HT1080 (cell line): ENCODE measurements at places on chromosomes 12 and 14.

- DNase-seq: peak; percentile 60
Observed at GRCh38 chr14:37195327-37195726, 2.4 kb upstream of the MIPOL1 start.

DNA sequence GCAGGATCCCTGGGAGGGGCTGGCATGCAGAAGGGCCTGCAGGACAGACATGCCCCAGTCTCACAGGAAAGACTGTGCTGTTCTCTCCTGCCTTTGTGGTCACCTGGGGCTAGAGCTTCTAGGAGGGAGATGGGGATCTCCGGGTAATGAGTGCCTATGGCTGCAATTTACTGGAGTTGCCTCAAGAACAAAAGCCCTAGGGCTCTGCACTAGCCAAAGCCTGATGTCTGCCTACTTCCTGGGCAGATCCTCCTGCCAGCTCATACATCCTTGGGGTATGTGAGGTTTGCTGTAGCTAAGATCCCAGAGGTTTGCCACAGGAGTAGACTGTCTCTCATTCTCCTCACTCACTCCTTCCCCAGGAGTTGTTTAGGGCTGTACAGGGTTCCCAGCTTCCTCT is 106.9 kb upstream of the PPFIA2 start:
- peak; percentile 48 for DNase-seq

- DNase-seq: no peak
Observed at GRCh38 chr14:56608689-56609088, 29.1 kb downstream of the TMEM260 start.

- peak; percentile 50 for DNase-seq
Observed at GRCh38 chr14:50530358-50530757, 2.0 kb downstream of the MAP4K5 start.

- DNase-seq: no peak
Observed at GRCh38 chr12:88093573-88093972, 48.3 kb downstream of the CEP290 start.

GRCh38 chr14:36105401-36105800 is 71.1 kb downstream of the PTCSC3 start:
- DNase-seq: peak; percentile 18

GRCh38 chr12:87280356-87280755 is 748.8 kb downstream of the C12orf50 start:
- no peak for DNase-seq

GRCh38 chr12:117096501-117097042 is 2.6 kb downstream of the TESC start:
- DNase-seq: no peak

- DNase-seq: no peak
Observed at GRCh38 chr12:17511369-17511768, 578.6 kb downstream of the RERGL start.

GRCh38 chr14:93054876-93055275 is 60.8 kb downstream of the ITPK1 start:
- DNase-seq: no peak

DNA sequence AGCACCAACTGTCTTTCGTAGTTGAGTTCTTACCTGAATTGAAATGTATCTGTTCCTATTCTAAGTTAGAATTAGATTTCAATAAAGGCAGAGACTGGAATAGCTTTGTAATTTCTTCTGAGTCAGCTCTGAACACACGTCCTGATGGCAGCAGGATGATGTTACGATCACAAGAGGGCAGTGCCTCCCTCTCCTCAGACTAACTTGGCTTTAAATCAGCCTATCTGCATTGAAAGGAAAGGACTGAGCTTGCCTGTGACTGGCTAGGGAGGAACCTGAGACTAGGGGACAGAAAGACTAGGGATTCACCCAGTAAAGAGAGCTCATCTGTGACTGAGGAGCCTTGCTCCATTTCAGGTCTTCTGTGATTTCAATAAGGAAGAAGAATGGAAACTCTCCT is 323.7 kb upstream of the OR4E1 start:
- peak; percentile 37 for DNase-seq

- DNase-seq: no peak
Observed at GRCh38 chr12:64194333-64195149, 27.6 kb downstream of the KICS2 start.

- DNase-seq: no peak
Observed at GRCh38 chr12:123388951-123389559, 5.1 kb downstream of the KMT5A start.

DNA sequence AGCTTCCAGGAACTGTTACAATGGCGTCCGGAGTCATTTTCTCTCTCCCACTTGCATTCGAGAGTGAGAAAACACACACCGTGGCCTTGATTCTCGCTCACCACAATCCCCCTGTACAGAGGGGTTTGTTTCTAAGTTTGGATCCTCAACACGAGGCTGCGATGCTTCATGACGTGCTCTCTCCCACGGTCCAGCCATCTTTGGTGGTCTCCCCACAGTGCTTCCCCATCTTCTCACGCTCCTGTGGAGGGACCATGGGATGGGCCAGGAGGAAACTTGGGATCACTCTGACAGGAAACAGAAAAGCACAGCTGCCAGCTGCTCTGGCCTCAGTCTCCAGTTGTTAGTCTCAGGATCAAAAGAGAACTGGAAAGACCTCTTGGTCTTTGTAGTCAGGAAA is 28.1 kb downstream of the OR10P1 start:
- no peak for DNase-seq

DNA sequence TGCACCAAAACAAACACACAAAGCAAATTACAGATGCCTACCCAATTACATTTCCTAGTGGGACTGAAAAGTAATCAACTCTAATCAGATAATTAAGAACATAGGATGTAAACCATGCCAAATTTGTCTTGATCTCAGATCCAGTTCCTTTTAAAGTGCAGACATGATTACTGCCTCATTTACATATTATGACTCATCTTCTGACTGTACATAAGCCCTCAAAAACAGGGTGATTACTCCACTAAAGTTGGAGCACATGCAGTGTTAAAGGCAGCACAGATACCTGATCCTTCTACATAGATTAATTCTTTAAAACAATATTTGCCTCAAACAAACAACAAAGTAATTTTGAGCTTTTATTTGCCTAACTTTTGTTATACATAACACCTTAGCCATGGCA is 337.2 kb downstream of the RPS29 start:
- peak; percentile 38 for DNase-seq

- no peak for DNase-seq
Observed at GRCh38 chr12:105384916-105385535, 54.5 kb downstream of the C12orf75 start.

- DNase-seq: no peak
Observed at GRCh38 chr14:97224016-97224415, 426.8 kb downstream of the VRK1 start.

GRCh38 chr12:72271451-72272090 is 599 bp upstream of the TRHDE start:
- DNase-seq: peak; percentile 39

DNA sequence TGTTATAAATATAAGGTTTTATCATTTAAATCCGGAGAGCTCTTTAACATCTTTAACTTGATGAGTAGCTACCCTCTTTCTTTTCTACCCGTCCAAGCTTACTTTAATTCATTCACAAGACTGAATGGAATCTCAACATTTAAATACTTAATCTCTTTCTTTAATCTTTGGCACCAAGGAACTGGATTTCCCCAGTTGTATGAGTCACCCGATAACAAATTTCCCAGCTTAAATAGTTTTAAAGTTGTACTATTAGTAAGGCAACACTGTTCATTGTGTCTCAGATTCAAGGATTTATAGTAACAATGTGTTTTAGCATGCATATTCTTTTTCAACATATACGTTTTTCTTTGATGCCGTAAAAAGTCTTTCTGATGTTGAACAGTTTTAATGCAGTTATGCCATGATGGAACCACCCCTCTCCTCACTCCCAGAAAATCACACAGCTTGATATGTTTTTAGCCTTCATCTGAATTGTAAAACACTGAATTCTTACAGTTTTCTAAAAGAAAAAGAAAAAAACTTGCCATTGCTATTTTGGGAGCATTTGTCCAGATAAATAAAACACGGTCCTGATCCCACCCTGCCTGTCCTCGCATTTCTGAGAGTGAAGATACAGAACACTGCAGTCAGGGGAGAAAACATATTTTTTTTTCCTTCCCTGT is 16.0 kb upstream of the LRP6 start:
- peak; percentile 27 for DNase-seq

GRCh38 chr12:120249266-120249874 is 16.2 kb downstream of the PXN start:
- DNase-seq: no peak

DNA sequence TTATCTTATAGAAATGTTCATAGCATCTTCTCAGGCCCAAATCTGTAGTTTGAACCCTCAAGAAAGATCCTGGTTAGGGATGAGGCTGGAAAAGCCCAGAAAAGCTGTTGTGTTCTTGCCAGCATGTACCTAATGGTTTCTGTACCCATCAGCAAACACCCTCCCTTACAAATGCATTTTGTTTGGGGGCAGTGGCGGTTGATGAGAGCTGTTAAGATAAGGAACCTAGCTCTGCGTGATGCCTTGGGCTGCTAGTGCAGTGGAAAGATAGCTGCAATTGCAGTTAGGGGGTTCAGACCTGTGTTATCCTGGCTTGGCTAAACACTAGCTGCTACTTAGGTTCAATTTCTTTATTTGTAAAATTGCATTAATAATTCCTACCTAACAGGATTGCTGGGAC is 3.6 kb downstream of the TPH2 start:
- DNase-seq: no peak

DNA sequence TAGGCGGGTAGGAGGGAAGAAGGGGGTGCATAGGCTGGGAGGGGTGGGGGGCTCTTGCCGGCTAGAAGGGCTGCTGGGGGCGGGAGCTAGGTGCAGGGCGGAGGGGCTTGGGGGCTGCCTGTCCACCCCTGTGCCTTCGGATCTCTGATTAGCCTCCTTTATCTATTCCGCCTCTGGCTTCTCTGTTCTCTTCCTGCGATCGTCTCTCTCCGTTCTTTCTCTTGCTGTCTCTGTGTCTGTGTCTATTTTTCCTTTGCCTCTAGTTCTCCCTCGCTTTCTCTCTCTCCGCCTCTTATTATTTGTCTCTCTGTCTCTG is 166.7 kb upstream of the LHX5 start:
- DNase-seq: no peak

DNA sequence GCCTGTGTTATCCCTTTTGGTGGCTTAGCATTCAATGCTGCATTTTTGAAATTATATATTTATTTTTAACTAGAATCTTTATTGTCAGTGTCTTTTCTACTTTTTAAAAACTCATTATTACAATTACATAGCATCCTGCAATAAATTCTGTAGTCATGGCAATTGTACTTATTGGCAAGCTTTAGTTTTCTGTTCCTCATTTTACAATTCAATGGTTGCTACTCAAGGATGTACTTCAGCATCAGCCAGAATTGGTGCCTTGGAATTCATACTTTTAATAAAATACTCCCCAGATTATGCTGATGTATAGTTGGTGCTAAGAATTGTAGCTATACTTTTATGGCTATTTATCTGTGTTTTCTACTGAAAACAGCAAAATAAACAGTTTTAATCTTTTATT is 1756.8 kb upstream of the SEL1L start:
- no peak for DNase-seq

DNA sequence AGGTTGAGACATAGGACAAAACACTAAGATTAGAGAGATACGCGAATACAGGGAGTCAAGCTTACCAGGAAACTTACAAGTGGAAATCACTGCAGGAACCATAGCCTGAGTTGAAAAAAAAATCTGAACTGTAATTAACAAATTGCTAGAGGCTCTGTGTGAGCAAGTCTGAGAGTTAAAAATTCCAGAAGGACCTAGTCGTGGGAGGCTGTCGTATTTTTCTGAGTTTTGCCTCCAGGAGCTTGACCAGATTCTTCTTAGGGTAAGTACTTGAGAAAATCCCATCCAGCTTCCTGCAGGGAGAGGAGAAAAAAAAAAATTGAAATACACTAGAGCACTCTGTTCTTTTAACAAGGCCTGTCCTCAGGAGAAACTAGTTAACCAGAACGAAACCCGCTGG is 22.7 kb downstream of the DIO2 start:
- DNase-seq: no peak

- DNase-seq: no peak
Observed at GRCh38 chr12:69179786-69180185, 59.6 kb upstream of the CPSF6 start.

DNA sequence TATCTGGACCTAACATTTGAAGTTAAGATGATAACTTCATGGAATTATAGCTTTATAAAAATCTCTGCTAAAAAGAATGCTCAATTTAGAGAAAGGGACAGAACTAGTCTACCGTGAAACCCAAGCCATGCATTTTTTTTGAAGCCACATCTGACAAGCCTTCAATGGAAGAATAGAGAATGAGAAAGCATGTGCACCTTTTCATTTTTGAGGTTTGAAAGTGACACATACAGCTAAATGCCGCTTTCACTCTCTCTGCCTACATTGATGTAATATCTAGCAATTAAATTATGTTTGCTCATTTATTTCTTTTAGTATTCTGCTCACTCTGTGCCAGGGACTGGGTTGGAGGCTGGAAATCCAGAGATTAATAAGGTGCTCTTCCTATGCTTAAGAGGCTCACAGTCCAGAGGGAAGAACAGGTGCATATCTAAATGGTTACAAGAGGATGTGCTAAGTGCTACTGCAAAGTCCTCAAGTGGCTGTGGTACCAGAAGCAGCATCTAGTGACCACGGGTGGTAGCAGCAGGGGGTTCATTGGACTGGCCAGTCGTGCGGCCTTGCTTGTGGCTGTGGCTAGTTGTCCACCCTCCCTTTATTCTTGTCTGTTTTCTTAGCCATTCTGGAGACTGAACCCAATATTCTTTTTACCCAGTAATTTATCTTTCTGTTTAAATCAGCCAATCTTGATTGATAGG is 60.4 kb downstream of the PPP1R36 start:
- no peak for DNase-seq

DNA sequence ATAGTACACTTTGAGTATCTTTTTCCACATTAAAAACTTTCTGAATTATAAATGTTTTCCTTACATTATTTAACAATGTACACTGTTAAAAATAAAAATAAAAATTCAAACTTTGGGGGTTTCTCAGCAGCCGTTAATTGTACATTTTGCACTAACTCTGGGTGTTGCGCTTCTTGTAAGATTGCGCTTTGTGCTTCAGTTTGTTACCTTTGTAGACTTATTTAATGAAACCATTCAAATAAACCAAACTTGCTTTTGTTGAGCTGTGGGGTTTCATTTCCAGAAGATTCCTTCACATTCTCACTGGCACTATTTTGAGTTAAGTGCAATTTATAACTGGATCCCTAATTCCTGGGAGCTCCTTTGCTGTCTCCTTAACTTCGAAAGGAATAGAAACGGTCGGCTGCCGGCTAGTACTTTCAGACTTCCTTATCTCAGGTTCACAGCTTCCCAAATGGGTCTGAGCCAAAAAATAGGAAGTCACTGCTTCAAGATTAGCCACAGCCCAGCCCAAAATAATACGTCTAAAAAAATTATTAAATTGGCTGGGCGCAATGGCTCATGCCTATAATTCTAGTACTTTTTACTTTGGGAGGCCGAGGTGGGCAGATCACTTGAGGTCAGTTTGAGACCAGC is 38.2 kb downstream of the RAD52 start:
- no peak for DNase-seq

- no peak for DNase-seq
Observed at GRCh38 chr14:90654831-90655276, 161.4 kb downstream of the TTC7B start.

DNA sequence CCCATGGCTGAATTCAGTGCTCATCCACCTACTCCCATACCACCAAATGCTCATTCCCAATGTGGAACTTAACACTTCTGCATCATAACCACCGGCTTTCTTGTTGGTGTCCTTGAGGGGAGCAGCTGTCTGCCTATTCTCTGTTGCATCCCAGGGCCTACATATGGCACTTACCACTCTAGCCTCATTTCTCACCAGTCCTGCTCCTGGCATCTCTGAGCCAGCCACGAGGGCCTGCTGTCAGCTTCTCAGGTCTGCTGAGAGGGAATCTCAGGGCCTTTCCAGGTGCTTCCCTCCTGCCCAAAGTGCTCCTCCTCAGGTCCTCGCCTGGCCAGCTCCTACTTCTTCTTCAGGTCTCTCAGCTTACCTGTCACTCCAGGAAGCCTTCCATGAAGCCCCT is 24.0 kb upstream of the RND1 start:
- no peak for DNase-seq
